ENCODE measurements at places on chromosomes 5 and 9.
A peak's percentile ranks its signal among the peaks of the same experiment; 100 is the strongest.

DNA sequence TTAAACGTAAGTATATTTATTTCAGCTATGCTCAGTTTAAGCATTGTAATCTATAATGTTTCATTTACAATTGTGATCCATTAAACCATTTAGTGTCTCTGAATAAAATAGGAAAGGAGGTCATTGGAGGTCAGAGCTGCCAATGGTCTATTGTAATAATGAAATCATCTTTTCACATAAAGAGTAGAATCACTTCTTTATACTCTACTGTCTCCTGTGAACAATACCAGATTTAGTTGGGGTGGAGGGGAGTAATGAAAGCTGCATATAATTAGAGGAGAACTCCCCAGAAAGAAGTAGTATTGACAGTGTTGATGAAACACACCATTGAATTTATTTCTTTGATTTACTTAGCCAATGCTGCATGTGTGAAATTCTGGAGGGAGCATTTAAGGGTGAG is 35.1 kb upstream of the ZFYVE16 start:
- DNase-seq: no peak

DNA sequence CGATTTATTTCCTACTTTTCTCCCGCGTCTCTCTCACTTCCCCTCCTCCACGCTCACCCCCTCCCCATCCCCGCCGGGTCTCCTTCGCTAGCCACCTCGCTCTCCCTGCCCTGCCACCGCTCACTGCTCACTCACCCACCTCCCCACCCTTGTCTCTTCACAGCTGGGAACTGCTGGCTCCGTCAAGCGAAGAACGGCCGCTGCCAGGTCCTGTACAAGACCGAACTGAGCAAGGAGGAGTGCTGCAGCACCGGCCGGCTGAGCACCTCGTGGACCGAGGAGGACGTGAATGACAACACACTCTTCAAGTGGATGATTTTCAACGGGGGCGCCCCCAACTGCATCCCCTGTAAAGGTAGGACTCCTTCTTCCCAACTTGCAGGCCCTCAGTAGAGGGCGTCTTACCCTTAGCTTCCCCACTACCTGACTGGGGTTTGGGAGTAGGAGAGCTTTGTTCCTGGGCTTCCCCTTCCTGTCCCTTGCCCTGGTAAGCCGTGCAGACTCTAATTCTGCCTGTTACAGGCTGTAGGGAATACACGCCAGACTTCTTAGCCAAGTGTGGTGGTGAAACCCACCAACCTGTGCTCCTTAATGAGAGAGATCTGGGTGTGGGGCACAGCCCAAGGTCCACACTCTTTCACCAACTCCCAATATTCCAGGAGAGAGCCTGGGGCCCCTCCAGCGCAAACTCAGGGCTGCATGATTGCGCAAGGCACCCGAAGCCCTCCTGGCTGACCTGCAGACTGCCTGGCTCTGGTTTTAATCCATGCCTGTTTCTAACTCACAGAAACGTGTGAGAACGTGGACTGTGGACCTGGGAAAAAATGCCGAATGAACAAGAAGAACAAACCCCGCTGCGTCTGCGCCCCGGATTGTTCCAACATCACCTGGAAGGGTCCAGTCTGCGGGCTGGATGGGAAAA is 2.5 kb downstream of the FST start:
- DNase-seq: no peak

- no peak for DNase-seq
Observed at GRCh38 chr5:91925249-91925648, 542.1 kb upstream of the ARRDC3 start.

- no peak for DNase-seq
Observed at GRCh38 chr5:99248066-99248465, 319.3 kb upstream of the CHD1 start.

GRCh38 chr5:6758236-6758635 is 45.0 kb downstream of the TENT4A start:
- DNase-seq: no peak

GRCh38 chr5:92981001-92981400 is 600.0 kb downstream of the NR2F1-AS1 start:
- no peak for DNase-seq

GRCh38 chr5:6747103-6747502 is 33.9 kb downstream of the TENT4A start:
- DNase-seq: no peak

DNA sequence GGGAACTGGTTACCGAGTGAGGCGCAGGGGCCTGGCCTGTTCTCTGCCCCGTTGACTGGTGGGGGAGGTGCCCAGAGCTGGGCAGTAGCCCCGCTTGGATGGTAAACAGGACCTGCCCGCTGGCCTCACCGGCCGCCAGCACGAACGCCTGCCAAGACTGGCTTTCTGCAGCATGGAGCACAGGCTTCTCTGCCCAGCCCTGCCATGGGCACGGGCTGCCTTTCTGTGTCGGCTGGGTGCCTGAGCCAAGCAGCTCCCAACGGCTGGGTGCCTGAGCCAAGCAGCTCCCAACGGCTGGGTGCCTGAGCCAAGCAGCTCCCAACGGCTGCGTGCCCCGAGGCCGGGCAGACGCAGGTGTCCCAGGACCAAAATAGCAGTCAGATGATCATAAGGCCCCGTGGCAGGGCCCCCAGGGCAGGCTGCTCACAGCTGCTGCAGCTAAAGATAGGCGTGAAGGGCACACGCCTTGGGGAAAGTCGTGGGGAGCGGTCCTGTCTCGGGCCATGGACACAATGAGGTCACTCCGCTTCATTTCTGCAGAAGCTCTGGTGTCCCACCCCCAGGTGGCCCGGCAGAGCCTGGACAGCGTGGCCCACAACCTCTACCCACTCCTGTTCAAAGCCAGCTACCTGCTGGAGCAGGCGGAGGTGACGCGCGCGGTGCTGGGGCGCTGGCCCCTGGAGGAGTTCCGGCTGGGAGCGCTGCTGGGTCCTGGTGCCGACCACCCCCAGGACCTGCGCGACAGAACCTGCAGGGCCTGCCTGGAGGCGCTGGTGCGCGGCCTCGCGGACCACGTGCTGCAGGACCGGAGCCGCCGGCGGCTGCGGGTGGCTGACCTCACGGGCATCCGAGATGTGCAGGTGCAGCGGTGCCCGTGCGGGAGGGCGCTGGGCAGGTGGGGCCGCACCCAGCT is at the start of gene LRRC14B:
Gene LRRC14B (plus strand): TSS at position 460 of the 913 bp plus-strand sequence. CDS start 44 bp downstream, at position 504.
- DNase-seq: no peak

- DNase-seq: no peak
Observed at GRCh38 chr5:67903121-67903520, 312.4 kb upstream of the PIK3R1 start.

DNA sequence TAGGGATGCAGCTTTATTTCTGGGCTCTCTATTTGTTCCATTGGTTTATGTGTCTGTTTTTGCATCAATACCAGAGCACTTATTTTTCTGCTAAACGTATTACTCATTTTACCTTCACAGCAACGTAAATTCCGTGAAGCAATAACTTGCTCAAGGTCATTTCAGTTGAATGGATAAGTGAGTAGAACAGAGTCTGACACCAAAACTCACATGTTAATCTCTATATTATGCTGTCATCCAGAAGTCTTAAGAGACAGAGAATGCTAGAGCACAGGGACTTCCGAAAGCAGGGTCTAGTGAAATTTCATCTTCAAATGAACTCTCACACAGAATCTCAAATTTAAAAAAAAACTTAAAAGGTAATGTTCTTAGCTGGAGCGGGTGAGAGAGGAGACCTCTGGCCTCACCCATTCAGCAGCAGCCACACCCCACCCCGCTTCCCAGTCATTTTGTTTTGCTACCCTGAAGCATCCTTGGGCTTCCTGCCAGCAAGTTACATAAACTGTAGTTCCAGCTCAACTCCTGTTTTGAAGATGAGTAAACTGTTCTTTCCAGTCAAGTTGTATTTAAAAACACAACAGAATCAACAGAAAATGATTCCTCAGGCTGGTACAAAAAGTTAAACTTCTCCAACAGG is 69.3 kb downstream of the TRIM36 start:
- DNase-seq: no peak

DNA sequence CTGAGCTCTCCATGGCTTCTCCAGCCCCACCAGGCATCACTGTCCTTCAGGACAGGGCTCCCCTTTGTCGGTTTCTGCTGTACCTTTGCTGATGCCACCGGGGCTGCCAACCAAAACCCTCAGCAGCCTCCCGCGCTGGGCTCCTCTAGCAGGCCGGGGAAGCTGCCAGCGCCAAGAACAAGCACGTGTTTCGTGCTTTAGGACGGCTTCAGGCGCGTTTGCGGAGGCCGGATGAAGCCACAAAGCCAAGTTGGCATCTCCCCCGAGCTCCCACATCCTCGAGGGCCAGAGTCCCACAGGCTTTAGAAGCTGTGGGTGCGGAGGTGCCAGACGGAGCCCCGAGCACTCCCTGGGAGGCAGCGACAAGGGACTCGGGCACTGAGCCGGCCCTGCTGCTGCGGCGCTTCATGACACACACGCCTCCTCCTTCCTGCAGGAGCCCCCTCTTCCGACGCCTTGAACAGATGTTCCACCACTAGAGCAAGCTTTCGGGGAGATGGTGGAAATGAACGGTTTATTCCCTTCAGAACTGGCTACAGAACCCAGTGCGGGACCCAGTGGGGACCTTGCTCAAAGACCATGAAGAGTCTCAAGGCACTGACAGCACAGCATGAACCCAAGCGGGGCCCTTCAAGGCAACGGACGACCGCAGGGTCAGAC is 36.7 kb downstream of the SARDH start:
- DNase-seq: no peak

DNA sequence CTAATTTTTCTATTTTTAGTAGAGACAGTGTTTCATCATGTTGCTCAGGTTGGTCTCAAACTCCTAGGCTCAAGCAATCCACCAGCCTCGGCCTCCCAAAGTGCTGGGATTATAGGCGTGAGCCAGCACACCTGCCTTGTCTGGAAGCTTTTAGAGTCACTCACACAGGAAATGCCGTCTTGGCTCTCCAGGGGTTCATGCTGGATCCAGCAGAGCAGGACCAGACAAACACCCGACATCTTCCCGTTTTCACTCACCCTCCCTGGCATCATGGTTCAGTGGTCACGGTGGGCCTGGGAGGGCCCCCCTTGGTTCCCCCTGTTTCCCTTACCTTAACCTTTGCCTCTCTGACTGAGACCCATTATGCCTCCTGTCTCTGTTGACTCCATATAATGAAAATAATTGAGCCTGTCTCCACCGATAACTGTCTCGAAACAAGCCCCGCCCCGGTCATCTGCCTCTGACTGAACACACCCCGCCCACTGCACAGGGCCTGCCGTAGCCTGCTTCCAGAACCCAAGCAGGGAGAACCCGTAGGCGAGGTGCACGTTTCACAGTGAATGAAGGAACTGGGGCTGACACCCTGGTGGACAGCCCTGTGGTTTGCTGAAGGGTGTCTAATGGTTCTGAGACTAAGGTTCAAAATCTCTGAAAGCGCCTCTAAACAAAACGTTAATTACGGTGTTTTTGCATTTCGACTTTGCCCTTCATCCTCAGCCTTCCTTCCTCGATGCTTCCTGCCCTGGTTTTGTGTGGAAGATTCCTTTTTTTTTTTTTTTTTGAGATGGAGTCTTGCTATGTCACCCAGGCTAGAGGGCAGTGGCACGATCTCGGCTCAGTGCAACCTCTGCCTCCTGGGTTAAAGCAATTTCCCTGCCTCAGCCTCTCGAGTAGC is 39.7 kb upstream of the SPRY4 start:
- DNase-seq: no peak

GRCh38 chr5:35863159-35863558 is 6.5 kb downstream of the IL7R start:
- DNase-seq: no peak

- DNase-seq: no peak
Observed at GRCh38 chr9:68548241-68548640, 7.6 kb upstream of the TMEM252 start.

GRCh38 chr5:120361941-120362340 is 102.2 kb upstream of the PRR16 start:
- DNase-seq: no peak

GRCh38 chr5:128350705-128351104 is 187.3 kb downstream of the FBN2 start:
- no peak for DNase-seq

DNA sequence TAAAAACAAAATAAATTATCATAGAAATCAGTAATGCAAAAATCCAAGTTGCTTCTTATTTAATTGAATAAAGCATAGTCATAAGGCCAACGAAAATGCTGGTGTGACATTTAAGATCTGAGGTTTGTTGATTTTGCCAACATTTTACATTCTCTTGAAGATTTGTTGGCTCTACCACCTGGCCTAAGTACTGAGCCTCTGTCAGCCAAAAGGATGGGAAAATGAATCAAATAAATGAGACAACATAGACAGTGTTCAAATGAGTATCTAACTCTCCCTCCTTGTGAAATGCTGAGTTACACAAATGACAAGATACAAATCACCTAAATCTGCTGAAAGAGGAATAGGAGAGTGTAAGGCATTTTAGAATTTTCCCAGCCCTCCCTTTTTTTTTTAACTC is 575.0 kb downstream of the CDH12 start:
- DNase-seq: no peak

DNA sequence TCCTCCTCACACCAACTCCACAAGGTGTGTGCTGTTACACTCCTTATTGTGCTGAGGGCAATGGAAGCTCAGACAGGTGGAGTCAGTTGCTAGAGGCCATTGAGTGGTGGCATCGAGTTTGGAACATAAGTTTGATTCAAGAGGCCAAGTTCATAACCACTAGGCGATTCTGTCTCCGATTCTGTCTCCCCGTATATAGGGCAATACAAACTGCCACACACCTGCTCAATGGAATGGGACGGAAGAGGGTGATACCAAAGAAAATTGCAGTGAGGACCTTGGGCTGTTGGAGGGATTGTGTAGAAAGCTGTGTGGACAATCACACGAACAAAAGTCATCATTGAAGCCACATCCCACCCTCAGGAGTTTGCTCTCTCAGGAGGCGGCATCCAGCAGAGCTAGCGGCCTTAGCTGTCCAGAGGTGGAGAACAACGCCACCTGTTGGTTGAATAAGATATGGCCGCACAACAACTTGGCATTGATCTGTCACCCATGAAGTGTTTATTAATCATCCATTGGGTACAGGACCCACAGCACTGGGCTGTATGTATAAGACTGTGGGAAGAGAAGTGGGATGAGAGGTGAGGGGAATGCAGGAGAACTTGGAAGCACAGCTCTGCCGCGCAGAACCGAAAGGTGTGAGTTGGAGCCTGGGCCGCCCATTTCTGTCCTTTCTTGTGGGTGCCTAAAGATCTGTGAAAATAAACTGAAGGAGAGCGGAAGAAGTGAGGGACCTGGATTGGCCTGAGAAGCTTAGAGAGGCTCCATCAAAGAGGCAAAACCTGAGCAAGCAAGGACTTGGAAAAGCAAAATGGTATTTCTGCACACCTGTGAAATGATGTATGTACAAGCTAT is 16.1 kb upstream of the NEUROG1 start:
- peak; percentile 6 for DNase-seq

- no peak for DNase-seq
Observed at GRCh38 chr9:90900130-90900529, 98.5 kb downstream of the SYK start.

GRCh38 chr5:179618923-179619554 is 4.4 kb downstream of the HNRNPH1 start:
- no peak for DNase-seq

DNA sequence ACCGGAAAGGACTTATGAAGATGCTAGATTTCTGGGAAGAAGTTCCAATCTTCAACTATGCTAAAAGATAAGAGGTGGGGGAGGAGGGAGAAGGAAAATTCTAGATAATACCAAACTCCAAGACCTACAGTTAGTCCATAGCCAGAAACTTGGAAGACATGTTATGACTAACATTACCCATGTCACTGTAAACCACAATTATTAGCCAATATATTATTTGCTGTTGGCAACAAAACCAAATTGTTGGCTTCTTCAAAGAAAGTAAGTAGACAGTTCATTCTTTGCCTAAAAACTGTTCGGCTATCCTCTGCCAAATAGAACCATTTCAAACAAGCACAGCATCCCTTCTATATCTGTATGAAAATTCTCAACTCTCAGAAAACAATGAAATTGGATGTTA is 25.1 kb downstream of the PRLR start:
- DNase-seq: no peak

GRCh38 chr5:123286891-123287290 is 136.3 kb downstream of the CEP120 start:
- DNase-seq: no peak
